ENCODE measurements at places on chromosomes 5 and 9.
A peak's percentile ranks its signal among the peaks of the same experiment; 100 is the strongest.

- peak; percentile 56 for DNase-seq
Measured at GRCh38 chr9:113341712-113342410, 1.8 kb upstream of the WDR31 start.

GRCh38 chr9:21002040-21002439 is 29.4 kb downstream of the HACD4 start:
- no peak for DNase-seq

DNA sequence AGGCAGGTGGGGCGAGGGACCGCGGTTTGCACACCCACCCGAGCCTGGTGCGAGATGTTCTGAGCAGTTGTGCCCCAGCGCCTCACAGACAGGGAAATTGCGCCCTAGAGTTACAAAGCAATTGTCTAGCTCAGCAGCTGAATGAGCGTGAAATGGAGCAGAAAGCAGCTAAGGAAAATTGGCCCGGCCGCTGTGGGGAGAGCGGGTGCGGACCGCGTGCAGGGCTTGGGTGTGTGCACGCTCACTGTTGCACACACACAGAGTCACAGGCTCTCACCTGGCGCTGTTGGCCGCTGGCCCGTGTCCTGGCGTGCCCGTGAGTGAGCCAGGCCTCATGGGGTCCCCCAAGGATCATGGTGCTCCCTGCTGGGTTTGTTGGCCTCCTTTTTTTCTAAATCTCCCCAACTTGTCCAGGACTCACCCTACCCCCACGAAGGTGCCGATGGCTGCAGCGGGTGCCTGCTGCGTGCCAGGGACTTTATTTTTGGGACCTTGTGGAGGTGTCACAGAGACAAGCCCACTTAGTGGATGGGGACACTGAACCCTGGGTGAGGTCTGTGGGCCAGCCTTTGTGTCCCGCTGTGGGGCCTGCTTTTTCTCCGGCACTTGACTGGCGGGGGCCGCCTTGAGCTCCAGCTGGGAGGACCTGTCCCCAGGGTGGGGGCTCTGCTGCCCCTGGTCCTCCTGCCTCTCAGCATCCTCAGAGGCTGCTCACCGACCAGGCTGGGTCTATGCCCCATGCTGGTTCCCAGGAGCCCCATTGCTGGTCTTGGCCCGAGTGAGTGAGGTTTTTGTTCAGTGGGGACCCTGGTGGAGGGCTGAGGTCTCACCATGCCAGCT is 5.2 kb downstream of the RXRA start:
- no peak for DNase-seq

- DNase-seq = no peak
Measured at GRCh38 chr5:82106207-82106606, 134.4 kb downstream of the ATG10 start.

DNA sequence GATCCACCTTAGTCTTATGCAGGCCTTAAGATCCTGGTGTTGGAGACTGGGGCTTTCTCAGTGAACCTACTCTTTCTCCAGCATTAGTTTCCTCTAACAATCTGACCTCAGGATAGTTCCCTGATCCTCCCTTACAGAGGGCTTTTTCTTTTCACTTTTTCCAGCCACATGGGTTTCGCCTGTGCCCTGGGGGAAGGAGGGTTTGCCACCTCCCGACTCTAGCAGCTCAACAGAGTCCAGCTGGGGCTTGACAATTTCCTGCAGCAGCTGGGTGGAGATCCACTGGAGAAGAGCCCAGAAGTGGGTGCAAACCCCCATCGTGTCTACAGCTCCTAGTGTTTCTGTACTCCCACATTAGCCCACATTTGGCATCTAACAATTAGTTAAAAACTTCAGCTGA is 7.6 kb upstream of the TMEM252 start:
- no peak for DNase-seq

DNA sequence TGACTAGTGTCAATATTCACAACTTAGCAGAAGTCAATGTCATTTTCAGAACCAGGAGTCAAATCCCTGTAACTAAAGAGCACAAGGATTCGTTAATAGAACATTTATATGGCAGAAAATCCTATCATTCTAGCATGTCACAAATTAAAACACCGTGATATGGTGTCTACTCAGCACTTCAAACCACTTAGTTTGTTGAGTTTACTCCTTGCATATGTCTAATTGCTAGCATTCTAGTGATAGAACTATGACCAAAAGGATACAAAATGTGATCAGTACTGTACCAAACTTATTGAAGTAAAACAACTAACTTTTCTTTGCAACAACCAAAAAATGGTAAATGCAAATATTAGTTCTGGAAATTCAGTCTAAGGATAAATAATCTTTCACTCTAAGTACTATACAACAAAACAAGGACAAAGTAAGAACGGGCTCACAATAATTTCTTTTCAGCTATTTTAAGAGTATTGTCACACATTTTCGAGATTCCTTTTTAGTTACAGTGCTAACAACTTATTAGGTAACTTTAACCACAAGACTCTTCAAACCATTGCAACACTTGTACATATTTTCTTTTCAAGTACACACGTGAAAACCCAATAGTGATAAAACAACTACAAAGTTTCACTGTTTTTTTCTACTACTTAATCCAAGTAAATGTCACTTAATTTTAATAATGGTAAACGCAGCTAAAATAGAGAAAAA is 845.2 kb upstream of the CDH10 start:
- DNase-seq = no peak

DNA sequence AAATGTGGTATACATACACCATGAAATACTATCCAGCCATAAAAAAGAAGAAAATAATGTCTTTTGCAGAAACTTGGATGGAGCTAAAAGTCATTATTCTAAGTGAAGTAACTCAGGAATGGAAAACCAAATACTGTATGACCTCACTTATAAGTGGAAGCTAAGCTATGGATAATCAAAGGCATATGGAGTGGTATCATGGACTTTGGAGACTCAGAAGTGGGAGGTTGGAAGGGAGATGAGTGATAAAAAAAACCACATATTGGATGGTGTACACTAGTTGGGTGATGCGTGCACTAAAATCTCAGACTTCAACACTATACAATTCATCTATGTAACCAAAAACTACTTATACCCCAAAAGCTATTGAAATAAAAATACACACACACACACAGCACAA is 24.5 kb downstream of the ADAMTS12 start:
- DNase-seq = no peak
